ENCODE measurements at places on chromosomes 2 and 18. TPM values are rescaled to one million over a fixed set of nuclear protein-coding genes. Genes with fewer than 3 reads are reported as not detected.

The ADGRF3 gene
- 0.27 TPM for polyA plus RNA-seq

The G6PC2 gene
- polyA plus RNA-seq: not detected

The AMER3 gene
- not detected for polyA plus RNA-seq

The LRRFIP1 gene
- 115 TPM for polyA plus RNA-seq

The ASIC4 gene
- polyA plus RNA-seq: not detected

The SIX3 gene
- polyA plus RNA-seq: not detected

The C2orf81 gene
- 0.58 TPM for polyA plus RNA-seq

The UGT1A5 gene
- 1.3 TPM for polyA plus RNA-seq

The CRYGC gene
- not detected for polyA plus RNA-seq

The CNGA3 gene
- polyA plus RNA-seq: 0.01 TPM

- no peak for DNase-seq
- H3K27ac ChIP-seq: no peak overlapping the region
- H3K36me3 ChIP-seq: no peaks in the 10 kb centered on the region
- peaks cover 11% of the 10 kb centered on the region for H3K4me1 ChIP-seq
Measured at GRCh38 chr18:9048236-9048635, 54.3 kb upstream of the NDUFV2 start.

DNA sequence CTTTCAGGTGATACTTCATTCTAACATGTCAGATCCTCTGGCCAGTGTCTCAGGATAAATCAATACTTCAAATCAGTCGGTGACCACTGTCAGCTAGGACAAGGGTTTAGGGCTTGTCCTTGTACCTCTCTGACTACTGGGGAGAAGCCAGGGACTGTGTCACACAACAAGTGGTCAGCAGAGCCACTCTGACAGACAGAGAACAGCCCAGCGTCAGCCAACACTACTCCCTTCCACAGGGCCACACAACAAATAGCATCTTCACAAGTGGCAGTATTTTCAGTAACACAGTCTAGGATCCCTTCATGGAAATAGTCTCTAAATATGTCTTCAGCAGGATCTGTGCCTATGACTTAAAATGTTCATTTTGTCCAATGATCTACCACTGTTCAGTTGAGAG, 14.2 kb downstream of the FLACC1 start:
- no peak overlapping the region for H3K4me3 ChIP-seq
- no peak overlapping the region for H3K27ac ChIP-seq
- DNase-seq: no peak
- no peaks in the 10 kb centered on the region for H3K36me3 ChIP-seq

- peak overlapping the region; percentile 63 for H3K4me3 ChIP-seq
- no peak overlapping the region for H3K27ac ChIP-seq
- no peaks in the 10 kb centered on the region for H3K36me3 ChIP-seq
- DNase-seq: no peak
- H3K4me1 ChIP-seq: peaks cover 13% of the 10 kb centered on the region
Measured at GRCh38 chr2:54457323-54458023, 1.3 kb downstream of the SPTBN1 start.

- H3K36me3 ChIP-seq: no peaks in the 10 kb centered on the region
- H3K27ac ChIP-seq: peak overlapping the region; percentile 41
- H3K27me3 ChIP-seq: no peaks in the 10 kb centered on the region
- no peak overlapping the region for H3K4me3 ChIP-seq
- no peak for DNase-seq
- H3K4me1 ChIP-seq: peaks cover 60% of the 10 kb centered on the region
Measured at GRCh38 chr2:46847185-46847710, 68.4 kb downstream of the MCFD2 start.

GRCh38 chr2:24932715-24933114, 12.7 kb upstream of the ADCY3 start:
- H3K36me3 ChIP-seq: no peaks in the 10 kb centered on the region
- no peak overlapping the region for H3K27ac ChIP-seq
- H3K27me3 ChIP-seq: no peaks in the 10 kb centered on the region

- peaks cover 4% of the 10 kb centered on the region for H3K27me3 ChIP-seq
- H3K4me3 ChIP-seq: no peak overlapping the region
- H3K36me3 ChIP-seq: no peaks in the 10 kb centered on the region
- DNase-seq: no peak
- H3K4me1 ChIP-seq: no peaks in the 10 kb centered on the region
Measured at GRCh38 chr18:24786027-24786426, 325.6 kb downstream of the HRH4 start.

GRCh38 chr2:240433973-240434727, 1.3 kb upstream of the GPC1 start:
- peak overlapping the region; percentile 87 for H3K4me3 ChIP-seq
- peaks cover 32% of the 10 kb centered on the region for H3K4me1 ChIP-seq
- peak; percentile 97 for DNase-seq
- H3K36me3 ChIP-seq: no peaks in the 10 kb centered on the region
- peak overlapping the region; percentile 95 for H3K27ac ChIP-seq

DNA sequence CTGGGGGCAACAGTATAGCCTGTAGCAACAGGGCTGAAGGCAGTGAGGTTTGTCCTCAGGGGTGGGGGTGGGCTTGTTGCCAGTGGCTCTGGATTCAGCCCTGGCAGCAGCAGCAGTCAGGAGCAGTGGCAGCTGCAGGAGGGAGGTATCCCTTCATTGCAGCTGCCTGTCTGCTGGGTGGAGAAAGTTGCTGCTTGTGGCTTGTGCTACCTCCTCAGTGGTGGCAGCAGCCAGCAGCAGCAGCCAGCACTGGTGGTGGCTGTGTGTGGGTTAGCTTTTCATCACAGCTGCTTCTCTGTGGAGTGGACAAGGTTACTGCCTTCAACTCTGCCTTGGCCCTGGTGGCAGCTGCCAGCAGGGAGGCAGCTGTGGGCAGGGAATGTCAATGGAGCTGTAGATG, 94.9 kb downstream of the ARL6IP6 start:
- no peak for DNase-seq
- H3K27ac ChIP-seq: no peak overlapping the region
- no peaks in the 10 kb centered on the region for H3K4me1 ChIP-seq
- H3K4me3 ChIP-seq: no peak overlapping the region
- H3K27me3 ChIP-seq: no peaks in the 10 kb centered on the region

DNA sequence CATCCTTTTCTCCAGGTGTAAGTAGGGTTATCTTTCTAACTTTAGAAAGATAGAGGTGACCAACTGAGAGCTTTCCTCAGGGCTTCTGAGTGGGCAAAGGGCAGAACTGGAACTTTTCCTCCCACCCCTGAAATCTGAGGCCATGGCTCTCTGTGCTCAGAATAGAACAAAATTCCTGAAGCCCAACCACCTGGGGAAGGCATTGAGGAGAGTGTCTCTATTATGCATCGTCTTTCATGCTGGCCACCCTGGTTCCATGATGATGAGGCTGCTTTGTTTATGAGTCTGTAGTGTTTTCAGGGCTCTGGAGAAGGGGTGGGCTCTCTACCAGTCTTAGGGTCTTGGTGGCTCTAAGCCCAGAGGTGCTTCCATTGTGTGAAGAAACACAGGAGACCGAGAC, 30.7 kb upstream of the IL1R1 start:
- H3K27me3 ChIP-seq: no peaks in the 10 kb centered on the region
- no peaks in the 10 kb centered on the region for H3K36me3 ChIP-seq
- no peak overlapping the region for H3K4me3 ChIP-seq
- no peaks in the 10 kb centered on the region for H3K4me1 ChIP-seq
- no peak for DNase-seq
- H3K27ac ChIP-seq: no peak overlapping the region

GRCh38 chr2:239292531-239292930, 108.3 kb downstream of the HDAC4 start:
- DNase-seq: no peak
- no peaks in the 10 kb centered on the region for H3K36me3 ChIP-seq
- no peaks in the 10 kb centered on the region for H3K27me3 ChIP-seq
- no peak overlapping the region for H3K27ac ChIP-seq
- H3K4me3 ChIP-seq: no peak overlapping the region

DNA sequence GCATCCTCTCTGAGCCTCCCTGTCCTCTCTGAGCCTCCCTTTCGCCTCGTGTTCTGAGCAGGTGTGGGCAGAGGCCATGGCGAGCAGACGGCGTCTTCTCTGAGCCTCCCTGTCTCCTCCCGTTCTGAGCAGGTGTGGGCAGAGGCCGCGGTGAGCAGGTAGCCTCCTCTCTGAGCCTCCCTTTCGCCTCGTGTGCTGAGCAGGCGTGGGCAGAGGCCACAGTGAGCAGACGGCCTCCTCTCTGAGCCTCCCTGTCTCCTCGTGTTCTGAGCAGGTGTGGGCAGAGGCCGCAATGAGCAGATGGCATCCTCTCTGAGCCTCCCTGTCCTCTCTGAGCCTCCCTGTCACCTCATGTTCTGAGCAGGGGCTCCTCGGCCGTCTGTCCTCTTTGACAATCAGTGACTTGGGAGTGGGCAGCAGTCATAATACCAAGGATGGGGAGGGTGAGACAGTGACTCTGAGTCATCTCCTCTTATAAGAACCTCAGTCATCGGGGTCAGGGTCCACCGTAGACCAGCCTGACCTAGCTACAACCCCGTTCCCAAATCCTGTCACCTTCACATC, 395.1 kb upstream of the SALL3 start:
- H3K27ac ChIP-seq: no peak overlapping the region
- no peaks in the 10 kb centered on the region for H3K36me3 ChIP-seq
- H3K4me3 ChIP-seq: no peak overlapping the region
- no peaks in the 10 kb centered on the region for H3K27me3 ChIP-seq
- DNase-seq: no peak

- no peaks in the 10 kb centered on the region for H3K4me1 ChIP-seq
- H3K27me3 ChIP-seq: no peaks in the 10 kb centered on the region
- H3K4me3 ChIP-seq: no peak overlapping the region
- DNase-seq: no peak
- no peaks in the 10 kb centered on the region for H3K36me3 ChIP-seq
Measured at GRCh38 chr2:207975921-207976320, 49.4 kb downstream of the PLEKHM3 start.

DNA sequence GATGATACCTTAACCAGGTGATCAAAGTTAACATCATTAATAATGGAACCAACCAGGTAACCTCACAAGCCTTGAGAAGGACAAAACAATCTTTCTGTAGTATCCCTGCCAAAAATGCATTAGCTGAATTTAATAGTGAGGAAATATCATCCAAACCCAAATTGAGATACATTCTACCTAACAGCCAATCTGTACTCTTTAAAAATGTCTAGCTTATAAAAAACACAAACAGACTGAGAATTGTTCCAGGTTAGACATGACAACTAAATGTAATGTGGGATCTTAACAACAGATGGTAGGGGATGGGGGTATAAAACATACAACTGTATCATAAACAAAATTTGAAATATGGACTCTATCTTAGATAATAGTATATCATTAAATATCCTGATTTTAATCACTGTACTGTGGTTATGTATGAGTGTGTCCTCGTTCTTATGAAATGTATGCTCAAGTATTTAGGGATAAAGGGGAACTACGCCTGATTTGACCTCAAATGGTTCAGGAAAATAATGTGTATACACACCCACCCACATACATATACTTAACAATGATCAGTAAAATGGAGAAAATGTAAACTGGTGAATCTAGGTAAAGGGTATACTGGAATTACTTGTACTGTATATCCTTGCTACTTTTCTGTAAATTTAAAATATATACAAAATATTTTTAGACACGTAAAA, 1.7 kb downstream of the FANCL start:
- peaks cover 8% of the 10 kb centered on the region for H3K4me1 ChIP-seq
- no peaks in the 10 kb centered on the region for H3K27me3 ChIP-seq
- H3K36me3 ChIP-seq: no peaks in the 10 kb centered on the region
- H3K4me3 ChIP-seq: no peak overlapping the region
- no peak overlapping the region for H3K27ac ChIP-seq
- no peak for DNase-seq

- H3K27me3 ChIP-seq: no peaks in the 10 kb centered on the region
- H3K27ac ChIP-seq: peak overlapping the region; percentile 95
- H3K4me3 ChIP-seq: no peak overlapping the region
- no peak for DNase-seq
- H3K36me3 ChIP-seq: no peaks in the 10 kb centered on the region
- H3K4me1 ChIP-seq: peaks cover 55% of the 10 kb centered on the region
Measured at GRCh38 chr2:43040084-43040854, 186.1 kb downstream of the ZFP36L2 start.

- H3K36me3 ChIP-seq: peaks cover 10% of the 10 kb centered on the region
- H3K4me1 ChIP-seq: no peaks in the 10 kb centered on the region
- no peak overlapping the region for H3K4me3 ChIP-seq
Measured at GRCh38 chr2:61220768-61221167, 58.8 kb downstream of the C2orf74 start.

GRCh38 chr2:232772531-232772930, 3.8 kb downstream of the KCNJ13 start:
- H3K36me3 ChIP-seq: peaks cover 27% of the 10 kb centered on the region
- H3K27ac ChIP-seq: no peak overlapping the region
- no peak overlapping the region for H3K4me3 ChIP-seq
- no peaks in the 10 kb centered on the region for H3K27me3 ChIP-seq

DNA sequence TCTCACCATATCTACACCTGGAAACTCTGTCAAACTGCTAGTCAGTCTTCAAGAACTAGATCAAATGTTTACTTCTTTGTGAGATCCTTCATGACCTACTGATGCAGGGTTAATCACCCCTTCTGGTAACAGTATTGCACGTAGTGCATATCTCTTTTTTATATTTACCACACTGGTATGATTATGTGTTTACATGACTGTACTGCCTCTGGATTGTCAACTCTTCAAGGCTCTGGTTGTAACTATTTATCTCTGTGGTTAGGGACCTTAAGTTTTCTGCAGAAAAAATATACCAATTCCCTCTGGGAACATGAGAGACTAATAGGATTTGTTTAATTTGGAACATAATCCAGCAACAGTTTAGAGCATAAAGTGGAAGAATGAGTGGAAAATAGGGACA, 135.5 kb downstream of the PDE1A start:
- H3K27ac ChIP-seq: no peak overlapping the region
- no peaks in the 10 kb centered on the region for H3K27me3 ChIP-seq
- H3K36me3 ChIP-seq: no peaks in the 10 kb centered on the region
- DNase-seq: no peak
- H3K4me3 ChIP-seq: no peak overlapping the region

- no peak for DNase-seq
- peak overlapping the region; percentile 92 for H3K27ac ChIP-seq
- H3K36me3 ChIP-seq: no peaks in the 10 kb centered on the region
- no peaks in the 10 kb centered on the region for H3K27me3 ChIP-seq
- peaks cover 15% of the 10 kb centered on the region for H3K4me1 ChIP-seq
Measured at GRCh38 chr18:31943878-31944816, 1.2 kb upstream of the TRAPPC8 start.

DNA sequence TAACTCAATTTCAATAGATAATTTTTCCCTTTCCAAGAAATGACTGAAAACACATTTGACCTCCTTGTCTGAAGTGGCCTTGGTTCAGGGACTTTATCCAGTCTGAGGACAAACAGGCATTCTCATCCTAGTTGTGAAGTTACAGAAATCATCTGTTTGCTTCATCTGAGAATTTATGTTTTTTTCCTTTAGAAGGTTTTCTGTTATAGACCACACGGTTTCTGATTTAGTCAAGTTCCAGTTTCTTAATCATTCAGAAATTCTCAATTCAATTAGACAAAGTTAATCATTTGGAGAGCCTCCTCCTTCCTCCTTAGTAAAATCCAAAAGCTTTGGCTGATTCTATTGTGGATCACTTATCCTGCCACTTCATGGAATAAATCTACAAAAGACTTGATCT, 60.9 kb downstream of the ICOS start:
- no peak overlapping the region for H3K4me3 ChIP-seq
- H3K36me3 ChIP-seq: no peaks in the 10 kb centered on the region
- H3K27ac ChIP-seq: no peak overlapping the region
- H3K4me1 ChIP-seq: no peaks in the 10 kb centered on the region
- H3K27me3 ChIP-seq: no peaks in the 10 kb centered on the region
- no peak for DNase-seq

- no peak overlapping the region for H3K4me3 ChIP-seq
- no peaks in the 10 kb centered on the region for H3K36me3 ChIP-seq
- no peak for DNase-seq
- no peaks in the 10 kb centered on the region for H3K4me1 ChIP-seq
- no peak overlapping the region for H3K27ac ChIP-seq
Measured at GRCh38 chr2:72082021-72082601, 65.6 kb downstream of the CYP26B1 start.

Measured in keratinocyte (primary cell).